ENCODE measurements at places on chromosomes 2 and 18. TPM values are rescaled to one million over a fixed set of nuclear protein-coding genes. Genes with fewer than 3 reads are reported as not detected.

GRCh38 chr2:196390243-196391148, 219.1 kb upstream of the STK17B start:
- DNase-seq = no peak

DNA sequence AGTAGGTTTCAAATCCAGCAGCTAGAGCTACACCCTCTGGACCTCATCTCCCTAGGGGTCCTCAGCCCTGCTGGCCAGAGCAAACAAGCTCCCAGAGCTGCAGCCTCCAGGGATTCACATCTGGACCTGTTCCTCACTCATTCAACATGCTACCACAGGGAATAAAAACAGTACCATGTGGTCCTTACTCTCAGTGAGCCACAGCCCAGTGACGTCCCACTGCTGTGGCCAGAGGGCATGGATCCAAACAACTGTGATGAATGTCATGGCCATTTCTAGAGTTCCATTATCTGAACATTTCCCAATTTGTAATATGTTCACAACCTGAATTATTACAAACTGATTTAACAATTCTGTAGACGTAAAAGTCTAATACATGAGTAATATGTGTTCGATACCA, 177.9 kb downstream of the TRABD2A start:
- no peak for DNase-seq

GRCh38 chr18:9753846-9754245, 45.7 kb downstream of the RAB31 start:
- no peak for DNase-seq

- DNase-seq = no peak
Measured at GRCh38 chr2:205792908-205793307, 110.6 kb downstream of the NRP2 start.

The CARF gene
- total RNA-seq = 5.9 TPM

Measured in Right ventricle myocardium superior (tissue), 1 donor.